ENCODE measurements at places on chromosomes 7 and 10.
A peak's percentile ranks its signal among the peaks of the same experiment; 100 is the strongest.

DNA sequence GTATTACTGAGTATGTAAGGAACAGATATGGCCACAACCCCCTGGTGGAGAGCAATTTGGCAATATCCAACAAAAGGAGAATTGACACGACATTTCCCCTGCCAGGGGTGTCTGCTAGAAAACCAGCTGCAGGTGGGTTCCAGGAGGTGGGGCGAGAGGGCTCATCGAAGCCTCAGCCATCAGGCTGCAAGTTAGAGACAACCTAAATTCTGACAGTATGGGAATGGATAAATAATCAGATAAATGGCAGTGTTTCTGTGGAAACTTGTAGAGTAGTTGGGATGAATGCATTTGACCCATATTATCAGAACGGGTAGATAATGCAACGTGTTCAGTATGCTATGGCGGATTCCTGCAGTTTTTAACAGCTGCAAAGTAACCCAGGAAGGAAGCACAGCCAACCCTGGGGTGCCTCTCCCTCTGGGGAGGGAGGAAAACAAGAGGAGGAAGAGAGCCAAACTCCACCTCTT lies 3.5 kb downstream of the TMEM273 start:
- DNase-seq, result no peak

DNA sequence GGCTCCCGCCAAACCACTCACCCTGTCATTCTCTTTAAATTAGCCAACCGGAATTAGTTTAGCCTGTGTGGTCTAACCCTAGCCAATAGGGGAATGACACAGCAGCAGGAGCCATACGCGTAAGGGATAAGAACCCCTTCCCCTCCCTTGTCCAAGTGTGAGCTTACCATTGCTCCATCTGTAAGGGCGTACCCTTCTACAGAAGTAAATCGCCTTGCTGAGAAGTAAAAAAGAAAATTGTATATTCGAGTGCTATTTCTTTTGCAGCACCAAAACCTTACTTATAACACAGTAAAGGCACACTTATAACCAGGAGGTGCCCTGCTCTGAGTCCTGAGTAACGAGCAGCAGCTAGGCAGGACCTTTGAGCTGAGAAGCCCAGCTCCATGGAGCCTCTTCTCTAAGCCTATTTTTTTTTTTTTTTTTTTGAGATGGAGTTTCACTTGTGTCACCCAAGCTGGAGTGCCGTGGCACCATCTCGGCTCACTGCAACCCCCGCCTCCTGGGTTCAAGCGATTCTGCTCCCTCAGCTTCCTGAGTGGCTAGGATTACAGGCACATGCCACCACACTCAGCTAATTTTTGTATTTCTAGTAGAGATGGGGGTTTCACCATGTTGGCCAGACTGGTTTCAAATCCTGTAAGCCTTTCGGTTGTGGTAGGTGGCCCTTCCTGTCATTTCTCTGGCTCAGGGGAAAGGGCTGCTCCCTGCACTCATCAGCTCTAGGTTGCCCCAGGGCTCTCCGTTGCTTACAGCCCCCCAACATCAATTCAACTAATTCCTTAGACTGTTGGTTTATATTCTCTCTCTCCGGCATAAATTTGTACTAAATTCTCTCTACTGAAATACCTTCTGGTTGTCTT lies 73.3 kb downstream of the NSUN6 start:
- DNase-seq, result no peak

DNA sequence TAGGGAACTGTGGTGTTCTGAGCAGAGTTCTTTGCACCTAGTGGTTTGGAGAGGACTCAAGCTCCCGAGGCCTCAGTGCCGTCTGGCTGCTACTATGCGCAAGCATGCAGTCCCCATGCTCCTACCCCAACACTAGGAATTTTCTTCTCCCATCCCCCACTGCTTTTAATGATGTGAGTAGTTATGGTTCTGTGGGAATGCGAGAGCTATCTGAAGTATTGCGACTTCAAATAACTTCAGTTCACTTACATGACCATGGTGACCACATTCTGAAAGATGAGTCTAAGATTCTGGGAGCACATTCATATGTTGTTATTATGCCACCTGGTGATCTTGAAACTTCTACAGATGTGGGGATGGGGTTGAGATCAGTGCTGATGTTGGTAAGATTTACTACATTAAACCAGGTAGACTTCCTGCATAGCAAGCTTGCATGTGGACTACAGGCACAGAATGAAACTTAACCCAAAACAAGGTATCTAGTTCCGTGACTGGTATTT lies 24.6 kb downstream of the HTR5A start:
- DNase-seq, result no peak

DNA sequence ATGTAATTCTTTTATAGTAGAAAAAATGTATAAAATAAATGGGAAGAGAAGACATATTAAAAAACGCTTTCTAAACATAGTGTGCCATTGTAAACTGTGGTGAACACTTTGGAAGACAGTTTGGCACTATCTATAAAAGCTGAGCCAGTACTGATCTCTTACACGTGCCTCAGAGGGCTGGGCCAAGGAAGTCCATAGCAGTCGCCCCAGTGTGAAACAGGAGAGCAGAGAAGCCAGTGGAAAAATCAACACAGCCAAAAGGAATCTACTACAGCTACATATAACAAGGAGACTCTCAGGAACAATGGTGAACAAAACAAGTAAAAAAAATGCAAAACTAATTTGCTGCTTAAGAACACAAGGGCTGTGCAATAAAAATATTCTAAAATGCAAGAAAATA lies 20.6 kb downstream of the SEPHS1 start:
- DNase-seq, result no peak

- DNase-seq, result no peak
Measured at GRCh38 chr10:3287572-3288445, 115.2 kb upstream of the PITRM1 start.

- no peak for DNase-seq
Measured at GRCh38 chr10:30111340-30112022, 52.1 kb upstream of the JCAD start.

DNA sequence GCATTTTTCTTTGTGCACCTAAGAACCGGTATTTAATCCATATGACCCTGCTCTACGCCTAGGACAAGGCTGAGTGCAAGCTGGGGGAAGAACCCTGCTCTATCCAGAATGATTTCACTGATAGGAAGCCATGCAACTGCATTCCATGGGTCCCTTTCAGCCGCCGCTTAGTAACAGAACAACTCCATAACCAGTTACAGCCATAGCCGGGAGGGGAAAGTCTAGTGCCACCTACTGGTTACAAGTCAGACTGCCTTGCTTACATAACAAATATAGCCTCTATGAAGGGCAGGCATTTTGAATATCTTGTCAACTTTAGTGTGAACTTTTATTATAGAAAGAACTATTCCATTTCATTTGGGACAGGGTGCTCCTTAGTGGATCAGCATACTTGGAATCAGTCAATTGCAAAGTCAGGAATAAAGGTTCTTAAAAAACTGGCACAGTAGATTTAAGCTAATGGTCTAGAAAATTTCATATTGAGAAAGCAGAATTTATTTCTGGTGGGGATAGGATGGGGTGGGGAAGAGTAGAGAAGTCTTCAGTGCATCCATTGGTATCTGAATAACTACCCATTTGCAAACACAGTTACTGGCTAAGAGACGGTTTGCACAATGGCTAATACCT lies 521.7 kb downstream of the ADRA2A start:
- peak; percentile 5 for DNase-seq

DNA sequence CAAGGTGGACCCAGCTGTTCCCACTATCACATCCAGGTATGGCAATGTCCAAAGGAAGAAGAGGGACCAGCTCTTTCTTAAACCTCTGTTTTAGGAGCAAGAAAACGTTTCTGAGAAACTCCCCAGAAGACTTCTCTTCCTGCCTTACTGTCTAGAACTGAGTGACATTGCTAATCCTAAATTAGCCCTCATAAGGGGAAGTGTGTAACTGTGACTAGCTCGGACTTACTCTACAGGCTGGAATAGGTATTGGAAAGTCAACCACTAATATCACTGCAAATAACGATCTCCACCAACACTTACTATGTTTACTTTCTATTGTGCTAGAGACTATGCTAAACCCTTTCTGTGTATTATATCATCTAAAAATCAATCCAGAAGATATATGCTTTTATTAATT lies 49.9 kb upstream of the RELN start:
- DNase-seq, result no peak

DNA sequence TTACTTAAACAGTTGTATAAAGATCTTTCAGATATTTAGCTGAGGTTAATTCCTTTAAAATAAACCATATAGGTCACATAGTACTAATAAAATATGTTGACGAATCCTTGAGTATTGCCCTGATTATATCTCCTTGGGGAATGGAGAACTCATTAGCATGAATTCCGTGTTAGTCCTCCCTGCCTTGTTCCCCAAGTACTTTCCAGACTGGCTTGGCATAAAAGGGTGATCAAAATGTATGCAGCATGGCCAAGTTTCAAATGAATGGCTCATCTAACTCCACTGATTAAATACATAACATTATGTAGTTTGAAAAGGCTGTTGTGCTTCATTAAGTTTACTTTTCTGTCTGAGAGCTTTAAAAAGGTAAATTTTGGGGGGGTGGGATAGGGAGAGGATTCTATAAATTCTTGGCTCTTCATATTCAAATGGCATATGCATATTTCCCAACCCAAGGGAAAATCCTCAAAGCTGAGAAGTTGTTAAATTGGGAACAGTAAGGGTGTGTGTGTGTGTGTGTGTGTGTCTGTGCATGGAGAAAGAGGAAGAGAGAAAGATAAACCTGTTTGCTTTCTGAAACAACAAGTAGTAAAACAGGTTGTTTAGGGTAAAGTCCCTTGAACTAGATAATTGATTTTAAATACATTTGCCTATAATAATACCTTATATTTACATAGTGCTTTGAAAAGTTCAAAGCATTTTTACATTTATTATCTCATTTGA lies 4.8 kb upstream of the ADD3 start:
- DNase-seq, result no peak
